ENCODE measurements at places on chromosomes 3 and 15.

DNA sequence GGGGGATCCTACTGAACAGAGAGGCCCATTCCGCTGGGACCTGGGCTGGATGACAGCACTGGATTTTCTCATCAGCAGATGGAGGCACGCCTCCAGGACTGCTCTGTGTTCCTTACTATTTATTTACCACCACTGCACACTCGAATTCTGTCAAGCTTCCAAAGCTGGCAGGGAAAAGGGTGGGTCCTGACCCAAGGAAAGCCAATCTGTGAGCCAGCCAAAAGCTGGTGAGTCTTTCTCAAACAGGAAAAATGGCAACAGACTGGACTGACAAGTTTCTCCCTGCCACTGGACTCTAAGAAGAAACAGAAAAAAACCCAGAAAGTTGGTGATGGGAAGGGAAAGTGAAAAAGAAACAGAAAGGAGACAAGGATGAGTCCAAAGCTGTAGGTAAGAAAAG is 37.8 kb downstream of the CD47 start:
- no peak for DNase-seq

GRCh38 chr3:173238091-173238490 is 97.1 kb upstream of the SPATA16 start:
- no peak for DNase-seq

GRCh38 chr3:49868862-49869466 is 742 bp downstream of the CAMKV start:
- no peak for DNase-seq

- DNase-seq, result no peak
These were observed 201.0 kb upstream of the BCL6 start for GRCh38 chr3:187946163-187946691.

- no peak for DNase-seq
These were observed 664.7 kb downstream of the MECOM start for GRCh38 chr3:168998792-168999191.

DNA sequence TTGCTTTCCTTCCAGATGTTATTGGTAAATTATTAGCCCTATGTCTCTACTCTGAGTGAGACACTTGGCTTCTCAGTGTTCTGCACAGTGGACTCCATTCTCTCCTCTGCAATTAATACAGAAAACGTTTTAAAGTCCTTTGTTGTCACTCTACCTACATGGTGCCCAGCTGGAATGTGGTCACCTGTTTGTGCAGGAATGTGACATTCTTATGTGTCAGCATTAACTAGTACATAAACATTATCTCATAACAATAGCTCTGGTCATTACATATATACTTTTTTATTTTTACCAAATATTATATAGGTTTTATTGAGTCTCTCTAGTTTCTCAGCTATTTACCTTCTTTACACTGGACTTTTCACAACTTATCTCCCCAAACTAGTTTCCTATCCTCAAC is 147.0 kb upstream of the KCNMB2 start:
- no peak for DNase-seq

DNA sequence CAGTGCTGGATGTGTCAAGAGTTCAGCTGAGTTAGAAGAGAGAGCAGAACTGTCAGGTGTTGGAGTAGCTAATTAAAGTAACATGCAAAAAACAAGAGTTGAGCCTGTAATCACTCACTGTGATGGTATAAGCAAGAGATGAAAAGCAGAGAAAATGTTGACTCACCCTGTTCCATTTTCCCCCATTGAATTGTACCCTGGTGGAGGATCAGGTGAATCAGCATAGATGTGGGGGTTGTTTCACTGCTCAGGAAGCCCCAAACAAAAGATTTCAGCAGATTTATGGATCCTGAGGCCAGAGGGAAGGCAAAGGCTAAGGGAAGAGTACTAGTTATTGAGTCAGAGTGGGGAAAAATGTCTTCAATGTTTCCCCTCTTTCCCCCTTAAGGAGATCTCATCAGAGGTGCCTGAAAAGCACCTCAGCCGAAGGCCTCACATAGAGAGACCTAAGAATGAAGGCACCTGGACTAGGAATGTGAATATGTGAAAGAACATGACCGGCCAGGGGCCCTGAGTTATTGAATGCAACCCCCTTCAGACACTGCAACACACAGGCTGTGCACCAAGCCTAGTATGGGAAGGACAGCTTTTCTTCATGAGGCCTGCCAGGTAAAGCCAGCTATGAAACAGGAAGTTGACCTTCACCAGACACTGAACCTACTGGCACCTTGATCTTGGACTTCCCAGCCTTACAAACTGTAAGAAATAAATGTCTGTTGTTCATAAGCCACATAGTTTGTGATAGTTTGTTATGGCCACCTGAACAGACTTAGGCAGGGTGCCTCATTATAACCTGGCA is 90.1 kb downstream of the TMCO5A start:
- DNase-seq, result no peak

- no peak for DNase-seq
These were observed 520.3 kb upstream of the EPHA6 start for GRCh38 chr3:96294143-96294542.

DNA sequence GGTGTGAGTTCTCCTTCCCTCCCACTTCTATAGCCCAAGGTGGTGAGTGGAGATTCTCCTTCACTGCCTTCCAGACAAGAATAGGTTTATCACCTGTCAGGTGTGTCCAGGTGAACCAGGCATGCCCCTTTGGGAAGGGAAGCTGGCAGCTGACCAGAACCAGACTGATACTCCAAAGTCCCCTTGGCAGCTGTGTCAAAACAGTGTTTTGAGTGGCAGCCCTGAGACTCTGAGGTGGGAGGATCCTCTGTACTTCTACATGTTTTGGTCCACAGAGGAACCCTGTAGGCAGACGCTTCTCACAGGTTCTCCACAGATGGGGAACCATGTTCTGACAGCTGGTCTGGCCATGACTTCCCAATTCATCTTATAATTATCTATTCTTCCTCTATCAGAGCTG is 30.1 kb downstream of the ISL2 start:
- peak; percentile 42 for DNase-seq

DNA sequence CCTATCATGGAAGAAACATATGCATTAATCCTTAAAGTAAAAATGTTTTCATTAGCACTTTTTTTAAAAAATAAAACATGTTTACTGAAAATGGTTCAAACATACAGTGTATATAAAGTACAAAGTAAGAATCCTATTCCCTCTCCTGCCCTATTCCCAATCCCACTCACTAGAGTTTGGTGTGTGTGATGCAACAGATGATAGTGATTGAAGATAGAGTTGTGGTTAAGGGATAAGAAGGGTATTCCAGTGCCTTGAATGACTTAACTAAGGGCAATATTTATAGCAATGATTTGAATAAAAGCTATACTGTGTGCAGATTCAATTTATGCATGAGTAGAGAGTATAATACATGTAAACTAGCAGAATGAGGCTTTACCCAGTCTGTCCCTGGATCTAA is 18.1 kb downstream of the ZNF280D start:
- DNase-seq, result no peak

DNA sequence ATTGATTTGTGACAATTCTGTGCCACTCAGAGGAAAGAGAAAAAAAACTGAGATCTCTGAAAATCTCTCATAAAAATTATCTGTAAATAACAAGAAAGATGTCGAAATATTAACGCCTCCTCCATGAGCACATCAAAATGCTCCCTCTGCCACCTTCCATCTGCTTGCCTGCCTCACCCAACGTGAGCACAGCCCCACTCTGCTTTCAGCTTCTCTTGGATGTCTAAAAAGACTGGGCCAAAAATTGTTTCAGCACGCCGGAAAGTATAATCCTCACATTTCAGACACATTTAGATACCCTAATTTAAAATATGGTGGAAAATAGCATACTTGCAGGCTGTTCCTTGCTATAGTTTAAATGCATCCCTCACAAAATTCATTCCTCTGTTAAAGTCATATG is 57.1 kb downstream of the ERC2 start:
- DNase-seq, result no peak

DNA sequence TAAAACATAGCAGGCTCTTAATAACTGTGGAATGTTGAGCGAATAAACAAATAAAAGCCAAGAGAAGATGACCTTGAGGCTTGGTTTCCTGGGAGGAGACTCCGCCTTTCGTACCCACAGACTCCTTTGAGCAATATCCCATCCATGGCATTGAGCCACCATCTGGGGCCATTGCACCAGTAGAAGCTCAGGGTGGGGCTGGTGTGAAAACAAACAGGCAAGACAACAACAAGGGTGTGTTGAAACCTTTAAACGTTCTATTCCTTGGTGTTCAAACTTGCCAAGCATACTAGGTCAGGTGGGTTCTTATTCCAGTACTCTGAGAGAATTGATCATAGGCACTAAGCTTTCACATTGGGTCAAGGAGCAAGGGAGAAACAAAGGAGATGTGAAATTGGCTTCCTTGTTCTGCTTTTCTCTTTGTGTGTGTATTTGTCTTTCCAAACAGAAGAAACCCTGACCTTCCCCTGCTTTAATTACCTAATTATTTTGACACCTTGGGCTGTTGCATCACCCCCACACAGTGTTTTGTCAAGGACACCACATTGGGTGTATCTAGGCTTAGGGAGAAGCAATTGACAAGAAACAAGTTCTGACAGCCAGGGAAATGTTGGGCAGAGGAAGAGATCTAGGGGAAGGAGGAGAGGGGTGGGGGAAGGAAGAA is 105.1 kb upstream of the BCL6 start:
- peak; percentile 87 for DNase-seq

DNA sequence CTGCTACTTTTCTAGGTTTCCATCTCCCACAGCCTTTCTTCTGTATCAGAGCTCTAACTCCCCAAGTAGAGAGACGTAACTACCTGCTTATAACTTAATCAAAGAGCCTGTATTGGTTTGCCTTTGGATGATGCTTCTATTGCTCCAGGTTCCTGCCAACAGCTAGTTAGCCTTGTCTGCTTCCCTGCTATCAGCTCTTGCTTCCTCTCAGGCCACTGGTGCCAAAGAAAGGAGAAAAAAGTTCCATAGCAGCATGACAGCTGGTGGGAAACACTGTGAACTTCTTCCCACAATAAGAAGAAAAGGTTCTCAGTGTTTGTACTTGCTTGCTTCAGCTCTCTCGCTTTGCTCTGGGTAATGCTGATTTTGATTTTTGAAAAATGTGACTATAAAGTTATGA is 206.6 kb downstream of the GBE1 start:
- DNase-seq, result no peak

DNA sequence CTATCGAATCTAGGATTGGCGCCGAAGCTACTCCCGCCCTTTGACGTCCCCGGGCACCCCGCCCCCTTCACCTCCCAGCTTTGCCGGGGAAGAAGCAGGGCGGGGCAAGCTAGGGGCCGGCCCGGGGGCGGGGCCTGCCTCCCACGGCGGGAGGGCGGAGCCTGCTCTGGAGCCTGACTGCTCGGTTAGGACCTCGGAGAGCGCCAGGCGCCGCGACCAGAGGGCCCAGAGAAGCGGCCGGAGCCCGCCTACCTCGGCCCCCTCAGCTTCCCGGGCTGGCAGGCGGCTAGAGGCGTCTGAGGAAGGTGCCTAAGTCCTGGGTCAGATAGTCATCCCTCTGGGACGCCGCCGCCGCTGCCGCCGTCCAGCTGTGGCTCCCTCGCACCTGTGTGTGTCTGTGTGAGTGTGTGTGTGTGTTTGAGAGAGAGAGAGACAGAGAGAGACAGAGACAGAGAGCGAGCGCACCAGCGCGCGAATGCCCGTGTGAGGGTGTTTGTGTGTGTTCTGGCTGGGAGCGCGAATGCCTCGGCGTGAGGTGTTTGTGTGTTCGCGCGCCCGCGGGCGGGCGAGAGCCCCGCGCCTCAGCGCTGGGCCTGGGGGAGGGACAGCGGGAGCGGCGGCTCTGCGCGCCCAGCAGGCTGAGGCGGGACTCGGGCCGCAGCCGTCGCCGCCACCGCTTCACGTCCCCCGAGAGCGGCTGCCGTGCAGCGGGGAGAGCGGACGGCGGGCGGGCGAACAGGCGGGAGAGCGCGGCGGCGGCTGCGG is at the start of gene STXBP5L:
STXBP5L (plus strand) TSS at position 176 of the 765 bp plus-strand sequence. CDS start 1,374 bp downstream, outside the sequence.
- DNase-seq, result peak; percentile 81

DNA sequence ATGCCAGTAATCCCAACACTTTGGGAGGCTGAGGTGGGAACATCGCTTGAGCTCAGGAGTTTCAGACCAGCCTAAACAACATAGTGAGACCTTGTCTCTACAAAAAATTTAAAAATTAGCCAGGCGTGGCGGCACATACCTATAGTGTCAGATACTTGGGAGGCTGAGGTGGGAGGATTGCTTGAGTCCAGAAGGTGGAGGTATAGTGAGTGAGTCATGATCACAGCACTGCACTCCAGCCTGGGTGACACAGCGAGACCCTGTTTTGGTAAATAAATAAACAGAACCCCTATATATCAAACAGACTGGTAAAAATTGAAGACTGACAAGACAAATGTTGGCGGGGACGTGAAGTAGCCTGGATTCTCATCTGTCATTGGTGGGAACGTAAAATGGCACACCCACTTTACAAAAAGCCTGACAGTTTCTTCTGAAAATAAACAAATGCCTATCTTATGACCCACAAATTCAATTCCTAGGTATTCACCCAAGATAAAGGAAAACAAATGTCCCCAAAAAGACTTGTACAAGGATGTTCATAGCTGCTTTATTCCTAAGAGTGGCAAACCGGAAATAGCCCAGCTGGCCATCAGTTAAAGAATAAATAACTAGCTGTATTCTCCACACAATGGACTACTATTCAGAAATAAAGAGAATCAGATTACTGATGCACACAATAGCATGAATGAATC is 47.0 kb upstream of the GK5 start:
- DNase-seq, result no peak

DNA sequence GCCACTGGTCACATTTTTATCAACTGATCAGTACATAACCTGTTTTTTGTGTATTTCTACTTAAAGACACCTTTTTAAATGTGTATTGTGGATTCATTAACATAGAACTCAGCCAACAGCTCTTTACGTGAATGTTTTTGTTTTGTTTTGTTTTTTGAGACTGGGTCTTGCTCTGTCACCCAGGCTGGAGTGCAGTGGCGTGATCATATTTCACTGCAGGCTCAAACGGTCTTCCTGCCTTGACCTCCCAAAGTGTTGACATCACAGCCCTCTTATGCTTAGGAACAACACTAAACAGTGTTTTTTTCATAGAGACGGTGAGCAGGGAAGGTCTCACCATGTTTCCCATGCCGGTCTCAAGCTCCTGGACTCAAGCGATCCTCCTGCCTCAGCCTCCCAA is 9.9 kb downstream of the PSMA4 start:
- no peak for DNase-seq

DNA sequence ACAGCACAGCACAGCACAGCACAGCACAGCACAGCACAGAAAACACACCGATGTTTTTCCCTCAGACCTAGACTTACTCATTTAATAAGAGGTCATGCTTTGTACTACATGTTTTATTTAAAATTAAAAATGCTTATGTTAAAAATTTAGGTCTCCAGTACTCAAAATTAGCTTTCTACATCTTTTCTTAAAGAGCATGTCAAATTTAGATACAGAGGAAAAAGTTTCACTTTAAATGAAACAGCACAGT is 78.7 kb downstream of the CHAC1 start:
- DNase-seq, result no peak

GRCh38 chr3:111314181-111314873 is 227.7 kb upstream of the CD96 start:
- no peak for DNase-seq

- no peak for DNase-seq
These were observed 132.9 kb downstream of the C3orf38 start for GRCh38 chr3:88282528-88283241.

Measured in LoVo (cell line).